ENCODE measurements at places on chromosomes 1 and 21. TPM values are rescaled to one million over a fixed set of nuclear protein-coding genes. Genes with fewer than 3 reads are reported as not detected.

Gene OR2T11
- not detected for total RNA-seq

Gene GBP6
- total RNA-seq = 0.14 TPM

Gene MPZ
- 4.4 TPM for total RNA-seq

Gene CA6
- 0.19 TPM for total RNA-seq

Gene OR2L3
- total RNA-seq = not detected

Gene NPPA
- total RNA-seq = 8.2 TPM

Measured in Right ventricle myocardium inferior (tissue), 1 donor.